ENCODE measurements at places on chromosomes 5 and 9.

DNA sequence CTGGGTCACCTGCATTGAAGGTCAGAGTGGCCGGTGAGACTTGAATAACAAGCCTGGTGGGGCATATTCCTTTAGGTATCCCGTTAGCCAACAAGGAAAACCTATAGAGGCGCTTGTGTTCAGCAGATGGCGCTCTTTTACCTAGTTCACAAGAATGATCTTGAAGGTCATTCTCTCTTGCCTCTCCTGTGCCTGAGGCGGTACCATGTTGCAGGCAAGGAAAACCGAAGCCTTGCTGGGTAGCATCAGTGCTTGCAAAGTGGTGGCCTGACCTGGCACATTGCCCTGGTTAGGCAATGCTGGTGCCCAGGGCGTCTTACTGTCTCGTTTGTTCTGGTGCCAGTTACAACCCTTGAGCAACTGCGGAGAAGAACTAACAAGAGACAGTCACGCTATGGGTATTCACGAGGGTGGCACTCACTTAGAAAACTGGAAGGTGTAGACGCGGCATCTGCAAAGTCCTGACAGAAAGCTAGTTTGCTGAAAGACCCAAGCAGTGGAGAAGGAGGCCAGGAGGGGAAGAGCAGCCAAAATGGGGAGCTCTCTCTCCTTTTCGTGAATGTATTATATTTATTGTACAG is 56.7 kb downstream of the AOPEP start:
- DNase-seq: peak; percentile 49

DNA sequence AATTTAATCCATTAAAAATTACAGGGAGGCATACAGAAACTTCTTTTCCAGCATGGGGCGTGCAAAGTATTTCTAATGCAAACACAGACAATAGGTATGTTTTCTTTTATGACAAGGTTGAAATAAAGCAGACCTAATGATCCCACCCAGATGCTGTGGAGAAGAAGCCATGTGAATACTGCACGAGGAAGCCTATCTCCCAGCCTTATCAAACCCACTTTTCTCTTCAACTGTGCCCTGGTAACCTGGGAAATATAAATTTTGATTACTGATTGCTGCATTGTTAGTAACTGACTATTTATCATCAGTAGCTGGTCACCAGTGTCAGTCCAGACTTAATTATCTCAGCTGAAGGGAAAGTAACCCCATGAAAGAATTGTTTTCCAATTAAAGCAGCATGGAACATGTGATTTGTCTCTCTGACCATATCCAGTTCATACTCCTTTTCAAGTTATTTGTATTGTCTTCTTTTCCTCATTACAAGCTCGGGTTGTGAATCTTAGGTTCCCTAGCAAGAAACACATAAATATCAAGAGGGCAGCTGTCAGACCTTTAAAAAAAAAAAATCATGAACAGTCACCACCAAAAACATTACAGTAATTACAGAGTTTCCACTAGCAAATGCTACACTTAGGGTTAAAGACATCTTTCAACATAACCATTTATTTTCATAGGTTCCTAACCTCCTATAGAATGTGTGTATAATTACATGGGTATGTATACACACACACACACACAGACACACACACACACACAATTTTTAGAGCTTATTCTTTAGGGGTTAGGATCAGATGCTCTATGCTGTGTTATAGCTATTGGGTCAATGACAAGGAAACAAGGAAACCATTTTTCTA is 50.3 kb downstream of the SEMA6A start:
- no peak for DNase-seq

- no peak for DNase-seq
Measured at GRCh38 chr5:138212828-138213160, 329 bp downstream of the CDC23 start.

DNA sequence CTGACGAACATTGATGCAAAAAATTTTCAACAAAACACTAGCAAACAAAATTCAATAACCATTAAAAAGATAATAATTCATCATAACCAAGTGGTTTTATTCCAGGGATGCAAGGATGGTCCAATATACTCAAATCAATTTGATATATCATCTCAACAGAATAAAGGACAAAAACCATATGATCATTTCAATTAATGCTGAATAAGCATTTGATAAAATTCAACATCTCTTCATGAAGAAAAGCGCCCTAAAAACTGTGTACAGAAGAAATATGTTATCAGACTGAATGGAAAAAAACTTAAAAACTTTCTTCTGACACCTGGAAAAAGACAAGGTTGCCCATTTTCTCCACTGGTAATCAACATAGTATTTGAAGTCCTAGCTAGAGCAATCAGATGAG is 720.3 kb upstream of the RGMB start:
- DNase-seq: no peak

DNA sequence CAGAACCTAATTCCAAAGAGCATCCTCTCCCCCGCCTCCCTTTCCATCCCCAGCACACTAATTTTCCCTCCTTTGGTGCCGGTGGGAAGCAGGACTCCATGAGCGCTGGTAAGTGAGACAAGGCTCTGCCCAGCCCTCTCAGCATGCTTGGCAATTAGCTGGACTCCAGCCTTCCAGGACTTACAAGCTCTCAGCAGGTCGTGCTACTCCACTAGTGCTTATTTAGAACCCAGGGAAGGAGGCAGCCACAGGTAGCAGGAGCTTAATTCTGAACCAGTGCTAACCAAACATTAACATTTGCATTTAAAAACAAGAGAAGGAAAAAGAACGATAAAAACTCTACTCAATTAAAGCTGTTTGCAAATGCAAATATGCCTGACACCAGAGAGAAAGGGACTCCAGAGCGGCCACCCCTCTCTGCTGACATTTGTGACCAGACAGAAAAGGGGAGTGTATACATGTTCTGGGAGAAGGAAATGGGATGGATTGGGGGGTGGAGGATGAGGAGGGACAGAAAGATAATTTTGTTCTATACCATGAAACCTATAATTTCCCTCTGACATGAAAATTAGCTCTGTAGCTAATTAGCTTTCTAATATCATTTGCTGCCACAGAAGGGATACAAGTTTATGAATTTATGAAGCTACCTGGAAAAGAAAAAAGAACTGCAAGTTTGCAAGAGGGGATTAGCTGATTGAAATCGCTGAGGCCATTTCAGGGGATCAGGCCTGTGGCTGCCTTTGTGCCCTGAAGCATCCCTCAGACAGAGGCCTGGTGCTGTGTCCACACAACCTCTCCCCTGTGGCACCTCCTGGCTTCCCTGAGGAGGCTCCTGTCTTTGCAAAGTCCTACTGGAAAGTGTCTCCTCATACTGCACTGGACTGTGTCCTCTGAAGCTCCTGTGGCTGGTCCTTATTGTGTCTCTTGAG is 266.3 kb downstream of the SEC61B start:
- DNase-seq: no peak

GRCh38 chr9:113650207-113651131 is 186.9 kb downstream of the RGS3 start:
- no peak for DNase-seq

GRCh38 chr5:174339130-174339529 is 293.6 kb downstream of the NSG2 start:
- DNase-seq: no peak
